ENCODE measurements at places on chromosomes 6 and 20.

DNA sequence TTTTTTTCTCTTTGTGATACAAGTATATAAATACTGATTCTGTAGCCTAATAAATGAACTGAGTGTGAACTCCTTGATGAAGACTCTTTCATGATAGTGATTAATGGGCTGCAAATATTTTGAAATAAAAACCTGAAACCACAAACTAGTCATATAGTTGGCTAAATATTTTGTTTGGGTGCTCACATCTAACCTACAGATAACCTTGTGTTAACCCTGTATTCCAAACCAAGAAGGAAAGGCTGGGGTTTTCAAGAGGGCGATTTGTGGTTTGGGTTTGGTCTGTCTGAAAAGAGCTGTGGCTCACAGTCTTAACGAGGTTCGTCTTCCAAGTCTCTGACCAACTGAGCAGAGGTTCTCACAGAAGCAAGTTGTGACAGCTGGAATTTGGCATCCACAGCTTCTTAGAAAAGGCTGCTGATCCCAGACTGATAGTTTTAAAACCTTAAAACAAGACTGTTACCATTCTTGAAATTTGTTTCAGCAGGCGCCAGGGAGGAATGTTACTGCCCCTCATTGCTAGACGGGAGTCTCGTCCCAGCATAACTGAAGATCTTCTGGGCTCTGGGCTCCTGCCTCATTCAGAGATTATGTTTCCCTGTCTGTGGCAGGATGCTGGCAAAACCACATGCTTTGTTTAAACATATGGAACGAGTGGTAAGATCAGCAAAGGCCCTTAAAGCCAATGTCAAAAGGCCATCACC is 736.4 kb upstream of the MARCKS start:
- DNase-seq = no peak

DNA sequence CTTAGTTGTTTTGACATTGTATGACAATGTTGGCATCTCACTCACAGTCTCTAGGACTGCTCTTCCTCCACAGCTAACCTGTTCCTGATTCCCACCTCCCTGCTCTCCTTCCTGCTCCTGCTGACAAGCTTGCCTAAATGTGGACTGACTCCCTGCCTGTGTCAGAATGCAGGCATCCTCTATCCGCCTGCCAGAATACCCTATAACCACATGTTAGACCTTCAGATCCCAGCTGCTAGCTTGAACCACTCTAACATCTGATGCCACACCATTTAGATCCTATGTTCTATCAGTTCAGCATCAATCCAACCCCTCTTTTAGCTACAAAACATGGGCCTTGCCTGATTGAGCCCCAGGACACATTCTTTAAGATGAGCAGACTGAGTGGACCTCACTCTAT is 12.2 kb downstream of the FILIP1 start:
- DNase-seq = no peak

DNA sequence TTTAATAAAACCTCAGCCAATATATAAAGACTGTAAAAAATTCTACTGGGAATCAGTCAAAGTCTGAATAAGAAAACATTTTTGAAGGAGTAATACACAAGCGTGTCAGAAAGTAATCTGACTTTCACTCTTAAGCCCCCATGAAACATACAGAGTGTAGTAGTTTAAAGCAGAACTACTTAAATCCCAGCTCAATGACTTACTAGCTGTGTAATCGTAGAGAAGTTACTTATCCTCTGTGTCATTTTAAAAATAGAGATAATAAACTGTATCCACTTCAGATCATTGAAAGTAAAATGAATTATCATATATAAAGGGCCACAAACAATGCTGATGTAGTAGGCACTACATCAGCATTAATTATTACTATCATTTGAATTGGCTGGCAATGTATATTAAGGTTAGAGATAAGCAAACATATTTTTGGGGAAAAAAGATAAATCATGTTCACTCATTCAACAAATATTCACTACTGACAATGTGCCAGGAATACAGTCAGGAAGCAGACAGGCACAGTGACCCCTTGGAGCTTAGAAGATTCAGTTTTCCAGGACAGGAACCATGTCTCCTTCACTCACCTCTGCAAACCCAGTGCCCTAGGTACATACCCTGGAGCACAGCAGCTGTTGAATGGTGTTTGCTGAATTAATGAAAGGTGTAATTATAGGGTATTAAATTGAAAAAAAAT is 14.4 kb downstream of the REPS1 start:
- no peak for DNase-seq

DNA sequence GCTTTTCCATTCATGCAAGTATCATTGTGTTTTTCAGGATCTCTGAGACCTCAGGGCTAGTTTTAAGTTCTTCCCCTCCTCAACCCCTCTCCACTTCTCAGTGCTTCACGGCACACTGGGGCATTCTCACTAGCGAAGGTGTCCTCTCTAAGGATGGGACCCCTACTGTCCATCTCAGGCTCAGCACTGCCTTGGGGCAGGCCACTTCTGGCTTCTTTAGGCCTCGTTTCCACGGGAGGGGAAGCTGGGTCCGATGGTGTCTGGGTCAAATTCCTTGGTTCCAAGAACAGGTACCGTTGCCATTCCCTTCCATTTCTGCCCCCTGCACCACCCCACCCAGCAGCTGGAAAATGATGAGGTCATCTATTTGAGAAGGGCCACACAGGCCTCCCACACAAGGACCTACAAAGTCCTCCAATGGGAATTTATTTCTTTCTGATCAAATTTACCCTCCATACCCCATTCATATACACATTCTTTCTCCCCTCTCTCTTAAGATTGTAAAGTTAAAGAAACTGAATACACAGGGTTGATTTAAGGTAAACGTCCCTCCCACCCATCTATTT is 17.2 kb downstream of the GNAS start:
- no peak for DNase-seq

DNA sequence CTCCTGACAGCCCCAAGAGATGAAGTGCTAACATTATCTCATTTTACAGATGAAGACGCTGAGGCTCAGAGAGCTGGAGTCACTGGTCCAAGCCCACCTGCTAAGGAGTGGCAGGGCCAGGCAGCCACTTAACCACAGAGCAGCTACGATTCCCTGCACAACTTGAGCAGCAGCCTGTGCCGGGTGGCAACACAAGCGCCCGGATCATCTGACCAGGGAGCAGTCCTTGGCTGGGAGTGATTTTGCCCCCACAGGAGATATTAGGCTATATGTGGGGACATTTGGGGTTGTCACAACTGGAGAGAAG is 93.2 kb upstream of the PTPN1 start:
- DNase-seq = no peak

- DNase-seq = no peak
Observed at GRCh38 chr20:23335521-23335920, 15.1 kb upstream of the NXT1 start.

DNA sequence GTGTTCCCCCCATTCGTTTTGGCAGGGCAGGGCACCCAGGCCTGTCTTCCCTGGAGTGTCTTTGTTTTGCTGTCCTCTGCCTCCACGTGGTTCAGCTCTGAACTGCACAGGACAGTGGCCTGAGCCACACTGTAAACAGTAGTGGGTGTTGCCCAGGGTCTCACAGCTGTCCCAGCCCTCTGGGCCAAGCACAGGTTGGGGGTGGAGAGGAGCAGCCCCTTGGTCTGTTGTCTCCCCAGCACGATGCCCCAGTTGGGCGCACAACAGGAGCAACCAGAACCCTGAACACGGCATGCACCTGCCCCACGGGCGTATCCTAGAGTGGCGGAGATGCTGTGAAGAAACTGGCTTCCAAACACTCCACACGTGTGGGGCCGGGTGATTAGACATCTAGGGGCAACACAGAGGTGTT is 14.4 kb downstream of the CCDC167 start:
- no peak for DNase-seq

DNA sequence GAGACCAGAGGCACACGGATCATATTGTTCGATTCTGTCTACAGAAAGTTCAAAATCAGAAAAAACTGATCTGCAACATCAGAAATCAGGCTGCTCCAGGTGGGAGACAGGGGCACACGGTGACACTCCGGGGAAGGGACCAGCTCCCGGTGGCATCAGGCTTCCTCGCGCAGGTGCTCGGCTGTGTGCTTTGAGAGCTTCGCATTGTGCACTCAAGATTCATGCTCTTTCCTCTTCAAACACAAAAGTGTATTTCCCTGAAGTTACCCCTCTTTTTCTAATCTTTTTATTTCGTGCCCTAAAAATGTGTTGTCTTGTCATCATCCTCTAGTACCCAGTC is 108.1 kb downstream of the DLL1 start:
- DNase-seq = no peak

DNA sequence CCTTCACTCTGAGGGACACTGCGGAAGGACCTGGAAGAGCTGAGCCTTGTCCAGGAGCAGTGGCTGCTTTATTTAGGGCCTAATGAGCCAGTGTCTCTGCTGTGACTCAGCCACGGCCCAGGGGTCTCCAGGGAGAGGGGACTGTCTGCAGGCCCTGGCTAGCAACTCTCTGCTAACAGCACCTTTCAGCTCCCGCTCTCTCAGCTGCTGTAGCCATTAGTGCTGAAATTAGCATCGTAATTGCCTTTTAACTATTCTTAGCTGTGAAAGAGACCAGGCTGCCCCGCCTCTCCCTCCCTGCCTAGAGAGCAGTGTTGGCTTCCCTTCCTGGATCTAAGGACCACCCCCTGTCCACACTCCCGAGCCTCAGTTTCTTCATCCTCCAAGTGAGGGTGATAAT is 53.1 kb upstream of the SLC32A1 start:
- DNase-seq = no peak

- DNase-seq = peak; percentile 30
Observed at GRCh38 chr20:5100684-5101347, 18.9 kb downstream of the PCNA start.

- DNase-seq = peak; percentile 33
Observed at GRCh38 chr20:52972190-52972937, at the start of gene TSHZ2. TSHZ2 (plus strand) TSS chr20:52972358; CDS start chr20:52973294, 936 bp downstream.

DNA sequence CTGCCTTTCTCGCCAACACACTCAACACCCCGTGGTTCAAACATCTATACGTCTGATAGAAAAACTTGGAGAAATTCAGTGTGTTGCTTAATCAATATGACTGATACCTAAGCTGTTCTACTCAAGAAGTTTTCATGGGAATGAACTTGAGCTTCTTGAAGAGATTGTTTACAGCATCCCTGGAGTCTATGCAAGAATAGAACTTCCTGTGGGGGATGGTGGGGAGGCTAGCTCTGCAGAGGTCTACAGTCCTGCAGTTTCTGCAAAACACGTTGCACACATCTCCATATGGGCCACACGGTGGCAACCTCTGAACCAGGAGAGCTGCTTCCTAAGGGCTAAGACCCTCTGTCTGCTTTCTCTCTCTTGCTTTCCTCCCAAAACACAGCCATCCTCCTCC is 32.7 kb upstream of the FANCE start:
- DNase-seq = no peak

GRCh38 chr6:35085359-35086281 is 55.5 kb downstream of the TCP11 start:
- DNase-seq = no peak

- DNase-seq = no peak
Observed at GRCh38 chr6:124055963-124056362, 252.3 kb downstream of the NKAIN2 start.

DNA sequence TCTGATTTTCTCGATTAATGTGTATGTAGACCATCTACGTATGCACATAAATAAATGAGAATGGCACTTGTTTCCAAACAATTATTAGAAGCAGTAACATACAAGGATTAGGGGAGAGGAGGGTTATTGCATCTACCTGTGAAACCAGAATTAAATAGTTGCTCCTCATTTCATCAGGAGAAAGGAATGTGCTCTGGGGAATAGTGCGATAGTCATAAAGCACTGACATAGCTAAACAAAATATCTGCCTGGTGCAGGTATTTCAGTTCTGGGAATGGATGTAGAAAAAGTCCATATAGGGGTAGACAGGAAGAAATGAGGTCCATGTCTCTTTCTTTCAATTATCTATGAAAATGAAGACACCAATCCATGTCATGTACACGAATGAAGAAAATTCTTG is 1.6 kb upstream of the ID4 start:
- no peak for DNase-seq

GRCh38 chr6:13354331-13355042 is 26.1 kb upstream of the TBC1D7 start:
- no peak for DNase-seq

GRCh38 chr6:88992741-88993552 is 29.5 kb upstream of the RNGTT start:
- DNase-seq = no peak

DNA sequence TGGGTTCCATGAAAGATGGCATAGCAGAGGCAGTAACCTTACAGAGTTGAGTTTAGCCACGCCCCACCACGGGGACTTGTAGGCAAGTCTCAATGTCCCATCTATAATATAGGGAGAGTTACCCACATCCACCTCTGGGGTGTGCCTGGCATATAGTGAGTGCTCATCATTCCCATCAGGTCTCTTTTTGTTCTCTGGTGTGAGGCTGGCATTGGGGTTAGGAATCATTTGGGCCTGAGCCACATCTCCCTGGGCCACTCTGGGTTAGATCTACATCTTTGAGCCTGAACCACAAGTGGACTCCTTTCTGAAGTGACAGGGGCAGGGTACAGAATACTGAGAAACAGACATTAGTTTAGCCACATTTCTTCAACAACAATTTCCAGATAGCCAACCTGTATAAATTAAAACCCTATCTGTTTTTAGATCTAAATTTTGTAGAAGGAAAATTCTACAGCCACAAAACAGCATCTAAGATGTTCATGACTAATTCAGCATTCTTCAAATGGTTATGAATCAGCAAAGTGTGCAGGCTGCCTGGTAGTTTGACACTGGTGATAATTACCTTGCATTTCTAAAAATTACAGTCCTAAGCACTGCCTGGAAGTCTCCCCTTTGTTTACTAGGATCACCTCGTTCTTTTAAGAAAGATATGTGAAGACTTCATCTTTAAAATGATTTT is 20.1 kb downstream of the RNF24 start:
- DNase-seq = no peak

GRCh38 chr20:37880726-37881591 is 22.0 kb upstream of the VSTM2L start:
- DNase-seq = no peak

GRCh38 chr20:22339091-22339881 is 245.1 kb downstream of the FOXA2 start:
- DNase-seq = no peak

GRCh38 chr6:129519750-129520149 is 190.2 kb downstream of the ARHGAP18 start:
- DNase-seq = no peak

DNA sequence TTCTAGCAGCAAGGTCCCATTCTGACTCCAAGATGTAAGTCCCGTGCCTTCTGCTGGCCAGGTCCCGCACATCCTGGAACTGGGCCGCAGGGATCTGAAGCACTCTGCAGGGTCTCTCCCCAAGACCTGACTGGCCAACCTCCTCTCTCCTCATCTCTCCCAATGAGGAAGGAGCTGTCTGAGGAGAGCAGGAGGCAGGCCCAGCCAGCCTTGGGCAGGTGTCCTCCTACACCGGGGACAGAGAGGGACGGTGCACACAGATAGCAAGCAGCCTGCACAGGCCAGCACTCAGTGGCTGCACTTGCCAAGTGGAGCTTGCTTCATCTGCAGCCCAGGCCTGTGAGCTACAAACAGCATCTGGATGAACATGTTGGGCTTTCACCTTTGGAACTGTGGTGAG is 76.8 kb upstream of the CD93 start:
- no peak for DNase-seq
